NCI-H524 treated with DMSO at 0.1 percent for 48 hours (cell line): ENCODE measurements at places on chromosomes 5 and 9.

- DNase-seq = no peak
These were observed at the start of gene RGS14 for GRCh38 chr5:177357459-177358351. RGS14 (plus strand) TSS chr5:177357924; CDS start chr5:177358025, 101 bp downstream.

DNA sequence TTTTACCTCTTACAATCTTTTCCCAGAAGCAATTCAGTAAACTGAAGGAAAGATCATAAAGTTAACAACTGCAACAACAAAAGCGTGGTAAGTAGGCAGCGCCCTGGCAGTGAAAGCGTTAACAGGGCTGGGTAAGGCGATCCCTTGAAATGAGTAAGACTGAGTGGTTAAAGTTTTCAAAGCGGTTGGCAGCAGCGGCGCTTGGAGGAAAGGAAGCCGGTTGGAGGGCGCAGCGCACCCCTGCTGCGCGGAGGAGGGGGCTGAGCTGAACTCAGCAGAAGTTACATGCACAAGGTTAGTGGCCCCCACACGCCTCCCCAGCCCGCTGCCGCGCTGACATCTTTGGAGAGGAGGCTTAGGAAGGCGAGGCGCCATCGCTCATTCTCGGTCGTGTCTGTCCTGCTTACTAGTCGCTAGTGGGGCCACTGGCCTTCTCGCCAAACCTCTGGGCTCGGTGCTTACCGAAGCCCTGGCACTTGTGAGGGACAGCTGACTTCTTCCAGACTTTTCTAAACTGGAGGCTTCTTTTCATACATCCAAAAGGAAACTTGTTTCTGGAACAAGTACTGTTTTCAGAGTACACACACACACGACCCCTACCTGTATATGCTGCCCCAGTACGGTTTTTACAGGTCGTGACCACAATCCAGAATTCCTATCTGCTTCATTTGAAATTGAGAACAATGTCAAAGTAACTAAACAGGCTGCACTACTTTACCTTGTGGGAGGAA, at the start of gene SH3RF2:
TSS of gene SH3RF2 (plus strand) at position 178 of the 731 bp plus-strand sequence. CDS start 1,351 bp downstream, outside the sequence.
- DNase-seq = peak; percentile 40

DNA sequence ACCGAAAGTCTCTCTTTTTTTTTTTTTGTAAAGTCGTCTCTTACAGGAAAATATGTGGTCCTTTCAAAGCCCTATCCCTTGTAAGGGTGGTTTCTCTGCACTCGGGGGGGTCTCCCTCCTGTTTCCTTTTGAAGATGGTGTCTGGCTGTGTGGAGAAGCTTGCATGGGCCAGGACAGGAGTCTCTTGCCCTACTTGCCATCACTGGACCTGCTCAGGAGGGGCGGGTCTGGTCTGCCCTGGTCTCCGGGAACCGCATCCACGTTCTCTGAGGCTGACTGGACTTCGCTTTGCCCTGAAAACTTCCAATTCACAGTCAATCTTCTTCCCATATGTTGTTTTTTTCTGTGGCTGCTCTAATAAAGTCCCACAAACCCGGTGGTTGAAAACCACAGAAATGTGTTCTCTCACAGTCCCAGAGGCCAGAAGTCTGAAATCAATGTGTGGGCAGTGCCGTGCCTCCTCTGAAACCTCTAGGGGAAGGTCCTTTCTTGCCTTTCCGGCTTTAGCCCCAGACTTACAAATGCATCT, 92.9 kb upstream of the IER5L start:
- DNase-seq = no peak

DNA sequence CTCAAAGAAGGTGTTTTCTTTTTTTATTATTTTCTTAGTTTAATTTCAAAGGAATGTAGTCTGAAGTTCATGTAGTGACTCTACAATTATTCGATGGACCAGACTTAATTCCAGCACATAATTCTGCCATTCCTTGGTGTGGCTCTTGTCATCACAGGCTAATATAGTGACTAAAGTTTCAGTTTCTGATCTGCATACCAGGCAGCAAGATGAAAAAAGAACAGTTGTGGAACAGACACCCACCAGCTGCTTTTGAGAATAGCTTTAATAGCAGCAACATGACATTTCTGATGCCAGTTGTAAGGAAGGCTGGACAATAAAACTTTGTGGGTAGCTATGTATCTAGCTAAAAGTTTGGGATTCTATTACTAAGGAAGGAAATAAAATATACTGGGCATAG, 676.3 kb upstream of the GRAMD2B start:
- DNase-seq = no peak

DNA sequence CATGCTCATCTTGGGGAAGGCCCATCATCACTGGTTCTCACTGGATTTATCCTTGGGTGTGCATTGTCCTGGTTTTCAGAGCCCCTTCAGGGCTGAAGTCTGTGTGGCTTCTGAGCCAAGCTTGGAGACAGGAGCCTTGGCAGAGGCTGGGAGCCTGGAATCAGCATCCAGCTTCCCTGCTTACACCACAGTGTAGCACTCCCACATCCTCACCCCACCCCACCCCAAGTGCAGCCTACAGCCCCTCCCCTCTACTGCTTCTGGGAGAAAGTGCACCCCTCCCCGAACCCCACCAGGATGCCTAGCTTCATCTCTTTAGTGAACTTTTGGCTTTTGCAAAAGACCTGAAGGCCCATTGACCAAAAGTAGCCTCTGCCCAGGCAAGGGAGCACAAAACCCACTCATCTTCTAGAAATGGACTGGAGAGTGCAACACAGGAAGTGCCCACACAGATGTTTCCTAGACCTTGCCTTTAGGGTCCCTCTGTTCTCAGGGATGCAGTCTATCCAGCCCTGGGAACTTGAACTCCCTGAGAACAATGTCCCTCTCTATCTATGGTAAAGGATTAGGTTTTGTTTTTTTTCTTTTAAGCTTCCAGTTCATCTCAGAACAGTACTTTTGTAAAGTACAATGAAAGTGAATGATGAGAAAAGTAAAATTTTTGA, 189.7 kb downstream of the PALM2AKAP2 start:
- no peak for DNase-seq

DNA sequence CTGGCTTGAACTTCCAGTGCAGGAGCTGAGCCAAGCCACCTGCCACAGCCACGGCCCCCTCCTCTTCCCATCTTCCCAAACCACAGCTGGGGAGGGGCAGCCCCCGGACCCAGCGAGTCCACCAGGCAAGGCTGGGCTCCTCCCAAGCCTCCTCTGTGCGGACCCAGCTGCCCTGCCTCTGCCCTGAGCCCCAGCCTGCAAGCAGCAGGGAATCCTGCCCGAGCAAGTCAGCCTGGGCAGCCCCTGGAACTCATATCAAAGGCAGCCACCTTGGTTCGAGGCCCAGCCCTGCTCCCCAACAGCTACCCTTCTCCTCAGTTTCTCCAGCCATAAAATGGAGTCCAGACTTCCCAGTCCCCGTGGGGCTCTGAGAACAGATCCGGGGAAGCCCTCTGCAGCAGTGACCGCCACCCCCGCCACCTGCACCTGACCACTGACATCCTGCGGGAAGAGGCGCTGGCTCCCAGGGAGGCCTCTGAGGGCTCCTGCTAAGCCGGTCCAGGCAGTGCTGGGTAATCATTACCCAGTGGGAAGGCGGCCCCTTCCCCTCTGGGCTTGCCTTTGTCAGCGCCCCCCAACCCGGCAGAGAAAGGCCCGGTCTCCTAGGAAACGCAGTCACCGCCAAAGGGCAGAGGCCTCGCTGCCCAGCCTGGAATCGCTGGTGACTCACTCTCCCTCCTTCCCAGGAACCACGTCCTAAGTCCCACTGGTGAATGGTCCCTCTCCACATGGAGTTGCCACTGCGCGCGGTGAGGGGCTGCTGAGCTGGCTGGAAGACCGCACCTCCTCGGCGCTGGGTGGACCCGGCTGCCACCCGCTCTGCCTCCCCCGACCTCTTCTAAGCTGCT, 1.5 kb downstream of the VAV2 start:
- DNase-seq = no peak

- peak; percentile 40 for DNase-seq
These were observed 12.5 kb downstream of the DNAH5 start for GRCh38 chr5:13932011-13932410.

DNA sequence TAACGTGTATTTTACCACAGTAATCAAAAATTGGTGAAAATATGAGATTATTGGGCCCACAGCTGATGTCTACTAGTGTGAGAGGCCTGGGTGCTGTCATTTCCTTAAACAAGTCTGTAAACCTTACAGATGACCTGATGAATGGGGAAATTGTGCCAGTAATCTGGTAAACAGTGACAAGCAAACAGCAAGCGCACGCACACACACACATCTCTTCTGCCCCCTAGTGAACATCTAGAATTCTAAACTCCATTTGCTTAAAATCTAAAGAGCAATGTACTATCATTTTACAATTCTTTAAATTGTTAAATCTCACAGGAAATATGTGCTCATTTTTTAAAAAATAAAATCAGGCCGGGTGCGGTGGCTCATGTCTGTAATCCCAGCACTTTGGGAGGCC, 7.5 kb upstream of the RAPGEF1 start:
- no peak for DNase-seq

DNA sequence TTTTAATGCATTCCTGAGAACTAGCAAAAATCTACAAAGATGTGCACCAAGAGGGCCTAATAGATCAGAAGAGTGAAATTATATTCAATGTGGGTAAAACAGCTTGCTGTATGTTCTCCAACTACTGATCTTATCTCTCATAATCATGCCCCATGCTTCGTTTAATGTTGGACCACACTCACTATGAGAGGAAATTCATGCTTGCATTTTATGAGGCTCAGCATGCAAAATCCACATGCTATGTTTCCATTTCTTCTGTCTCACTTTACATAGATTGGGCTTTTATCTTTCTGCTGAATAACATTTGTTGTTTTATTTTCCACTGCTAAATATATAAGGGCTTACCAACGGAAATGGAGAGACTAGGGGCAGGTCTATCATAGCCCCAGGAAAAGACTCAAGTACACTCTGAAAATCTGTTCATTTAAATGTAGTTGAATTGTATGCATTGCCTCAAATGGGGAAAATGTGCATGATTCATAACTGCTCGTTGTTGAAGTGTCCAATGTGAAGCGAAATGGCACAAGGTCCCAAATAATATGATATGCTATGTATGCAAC, 474.2 kb downstream of the EFNA5 start:
- DNase-seq = no peak

- no peak for DNase-seq
These were observed 30.7 kb downstream of the SEMA4D start for GRCh38 chr9:89467278-89467625.

GRCh38 chr9:136522314-136523237, 23.3 kb downstream of the NOTCH1 start:
- DNase-seq = no peak

GRCh38 chr5:21164425-21164824, 1176.4 kb upstream of the CDH18 start:
- peak; percentile 58 for DNase-seq

DNA sequence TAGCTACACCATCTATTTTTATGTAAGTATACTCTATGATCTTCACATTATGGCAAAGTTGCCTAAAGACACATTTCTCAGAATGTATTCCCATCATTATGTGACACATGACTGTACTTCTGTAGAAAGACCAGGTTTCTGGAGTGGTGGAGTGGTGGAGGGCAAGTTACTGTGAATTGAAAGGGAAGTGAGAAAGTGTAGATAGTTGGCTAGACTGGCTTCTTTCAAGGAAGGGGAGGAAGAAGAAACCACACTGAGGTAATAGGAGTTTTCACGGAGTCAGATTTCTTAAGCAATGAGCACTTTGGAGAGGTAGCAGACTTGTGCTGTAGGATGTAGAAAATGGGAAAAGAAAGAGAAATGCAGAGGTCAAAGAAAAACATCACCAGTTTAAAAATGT, 50.9 kb upstream of the EQTN start:
- DNase-seq = no peak

- no peak for DNase-seq
These were observed 11.0 kb upstream of the OMD start for GRCh38 chr9:92435263-92435662.

GRCh38 chr9:124660341-124660801, 110.7 kb downstream of the NR6A1 start:
- no peak for DNase-seq

- DNase-seq = no peak
These were observed 139.2 kb upstream of the SMARCA2 start for GRCh38 chr9:1875921-1876448.

DNA sequence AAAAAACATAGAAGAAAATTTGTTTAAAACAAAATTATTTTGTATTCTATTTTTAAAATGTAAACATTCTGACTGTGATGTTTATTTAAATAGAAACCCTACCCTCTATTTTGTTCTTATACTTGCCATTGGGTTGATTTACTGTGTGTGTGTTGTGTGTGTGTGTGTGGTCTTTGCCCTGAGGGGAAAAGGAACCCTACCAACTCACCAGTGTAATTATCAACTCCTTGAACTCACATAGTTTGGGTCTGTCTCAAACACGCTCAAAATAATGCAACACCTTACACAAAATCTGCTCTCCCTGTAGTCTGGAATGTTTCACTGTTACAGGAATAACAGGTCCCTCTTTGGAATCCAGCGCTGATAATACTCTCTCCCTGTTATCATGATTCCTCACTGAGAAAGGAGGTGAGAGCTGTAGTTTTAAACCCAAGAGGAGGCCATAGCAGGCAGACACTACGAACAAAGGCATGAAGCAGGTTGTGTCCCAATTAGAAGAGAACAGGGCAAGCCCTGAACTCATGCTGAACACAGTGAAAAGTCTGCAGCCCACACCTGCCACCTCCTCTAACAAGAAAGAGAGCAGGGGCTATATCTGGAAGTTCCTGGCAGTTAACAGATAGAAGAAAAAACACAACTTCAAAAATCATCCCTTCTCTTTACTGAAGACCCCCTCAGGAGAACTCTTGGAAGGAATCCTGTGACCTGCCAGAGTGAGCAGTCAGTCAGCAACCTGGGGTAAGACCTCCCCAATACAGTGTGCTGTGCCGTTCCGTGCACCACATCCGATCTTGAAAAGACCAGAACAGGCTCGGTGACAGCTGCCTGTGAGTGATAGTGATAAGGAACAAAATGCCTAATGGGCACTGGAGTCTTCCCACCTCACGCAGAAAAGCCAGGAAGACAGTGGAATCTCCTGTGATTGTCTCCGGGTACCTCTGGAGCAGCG, 608.1 kb upstream of the ADAMTS16 start:
- no peak for DNase-seq

DNA sequence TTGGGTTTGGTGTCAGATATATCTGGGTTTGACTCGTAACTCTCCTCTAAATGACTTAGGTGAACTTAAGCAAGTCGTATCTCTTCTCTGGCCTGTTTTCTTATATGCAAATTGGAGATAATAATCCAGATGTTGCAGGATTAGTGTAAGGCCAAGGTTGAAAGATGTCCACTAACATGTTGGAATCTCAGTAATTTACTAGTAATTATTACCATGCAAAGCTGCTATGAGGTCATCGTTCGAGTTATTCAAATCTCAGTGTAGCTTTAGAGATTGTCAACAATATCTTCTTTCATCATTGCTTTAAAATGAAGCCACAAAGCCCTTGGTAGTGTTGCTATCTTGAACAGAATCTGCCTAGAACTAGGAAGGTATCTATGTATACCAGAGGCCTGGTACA, 437.7 kb upstream of the KLF4 start:
- no peak for DNase-seq

GRCh38 chr9:96062031-96062430, 186.5 kb downstream of the ERCC6L2 start:
- no peak for DNase-seq

DNA sequence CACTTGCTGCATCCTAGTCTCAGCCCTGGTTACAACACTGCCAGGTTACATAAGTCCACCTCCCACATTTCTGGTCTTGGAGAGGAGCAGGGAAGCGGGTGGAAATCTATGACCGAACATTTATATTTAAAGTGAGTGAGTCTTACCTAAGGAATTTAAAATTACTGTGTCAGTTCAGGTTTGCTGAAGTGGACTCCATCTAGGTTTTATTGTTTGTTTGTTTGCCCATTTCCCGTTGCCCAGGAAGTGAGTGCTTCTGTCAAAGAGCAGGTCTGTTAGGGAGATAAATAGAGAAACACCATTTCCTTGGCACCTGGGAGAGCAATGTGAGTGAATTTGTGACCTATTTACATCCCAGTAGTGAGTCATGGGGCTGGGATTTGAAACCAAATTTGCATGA, 179.5 kb downstream of the KIF4B start:
- no peak for DNase-seq

- DNase-seq = no peak
These were observed 568.0 kb downstream of the MTRR start for GRCh38 chr5:8436924-8437323.
